ENCODE measurements at places on chromosomes 2 and 18.

DNA sequence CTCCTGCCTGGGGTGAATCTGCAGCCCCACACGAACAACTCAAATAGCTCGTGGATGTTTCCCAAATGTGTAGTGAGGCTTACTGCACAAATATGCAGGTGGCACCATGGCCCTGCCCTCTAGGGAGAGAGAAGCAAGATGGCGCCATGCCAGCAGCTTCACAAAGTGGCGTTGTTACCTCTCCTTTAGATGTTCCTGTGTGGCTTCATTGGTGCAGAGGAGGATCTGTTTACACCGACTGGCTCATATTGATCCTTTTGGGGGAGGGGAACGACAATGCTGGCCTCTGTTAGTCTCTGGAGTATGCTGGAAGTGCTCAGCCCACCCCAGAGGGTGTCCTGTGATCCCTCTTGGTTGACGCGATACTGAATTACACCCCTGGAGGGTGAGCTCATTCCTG lies 99.5 kb upstream of the GATA6 start:
- no peak for DNase-seq

DNA sequence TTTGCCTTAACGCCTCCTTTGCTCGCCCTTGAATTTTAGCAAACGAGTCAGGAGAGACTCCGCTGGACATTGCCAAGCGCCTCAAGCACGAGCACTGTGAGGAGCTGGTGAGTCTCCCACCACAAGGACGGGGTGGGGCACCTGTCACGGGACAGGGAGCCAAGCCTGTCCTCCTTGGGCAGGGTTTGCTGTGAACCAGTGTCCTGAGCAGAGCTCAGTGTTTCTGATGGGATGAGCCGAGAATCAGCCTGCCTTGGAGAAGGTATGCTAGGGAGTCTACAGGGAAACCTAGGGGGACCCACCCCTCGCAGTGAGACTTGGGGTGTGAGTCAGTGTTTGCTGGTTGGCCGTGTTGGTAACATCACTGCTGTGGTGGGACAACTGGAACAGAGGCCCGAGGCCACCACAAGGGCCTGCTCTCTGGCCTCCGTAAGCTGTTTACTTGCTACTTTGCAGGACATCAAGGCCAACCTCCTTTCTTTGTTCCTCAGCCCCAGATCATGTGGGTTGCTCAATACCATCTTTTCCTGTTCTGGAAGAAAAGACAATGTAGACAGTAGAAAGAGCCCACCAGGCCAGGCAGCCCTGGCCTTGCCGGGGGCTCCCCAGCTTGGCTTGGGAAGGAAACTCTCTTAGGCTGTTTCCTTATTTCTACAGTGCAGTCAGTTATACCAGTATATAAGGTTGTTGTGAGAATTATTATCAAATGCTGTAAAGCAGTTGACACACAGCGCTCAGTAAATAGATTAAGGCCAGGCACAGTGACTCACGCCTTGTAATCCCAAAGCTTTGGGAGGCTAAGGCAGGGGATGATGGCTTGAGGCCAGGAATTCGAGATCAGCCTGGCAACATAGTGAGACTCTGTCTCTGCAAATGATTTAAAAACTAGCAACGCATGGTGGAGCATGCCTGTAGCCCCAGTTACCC lies 42.4 kb downstream of the ITGB1BP1 start:
- no peak for DNase-seq

GRCh38 chr18:70462078-70462439 lies 173.2 kb downstream of the SOCS6 start:
- DNase-seq: no peak

- no peak for DNase-seq
These were observed 32.4 kb downstream of the ID2 start for GRCh38 chr2:8714283-8714682.

GRCh38 chr2:22198381-22199283 lies 1074.9 kb downstream of the TDRD15 start:
- no peak for DNase-seq

- no peak for DNase-seq
These were observed 288.8 kb upstream of the CELF4 start for GRCh38 chr18:37854396-37854795.

DNA sequence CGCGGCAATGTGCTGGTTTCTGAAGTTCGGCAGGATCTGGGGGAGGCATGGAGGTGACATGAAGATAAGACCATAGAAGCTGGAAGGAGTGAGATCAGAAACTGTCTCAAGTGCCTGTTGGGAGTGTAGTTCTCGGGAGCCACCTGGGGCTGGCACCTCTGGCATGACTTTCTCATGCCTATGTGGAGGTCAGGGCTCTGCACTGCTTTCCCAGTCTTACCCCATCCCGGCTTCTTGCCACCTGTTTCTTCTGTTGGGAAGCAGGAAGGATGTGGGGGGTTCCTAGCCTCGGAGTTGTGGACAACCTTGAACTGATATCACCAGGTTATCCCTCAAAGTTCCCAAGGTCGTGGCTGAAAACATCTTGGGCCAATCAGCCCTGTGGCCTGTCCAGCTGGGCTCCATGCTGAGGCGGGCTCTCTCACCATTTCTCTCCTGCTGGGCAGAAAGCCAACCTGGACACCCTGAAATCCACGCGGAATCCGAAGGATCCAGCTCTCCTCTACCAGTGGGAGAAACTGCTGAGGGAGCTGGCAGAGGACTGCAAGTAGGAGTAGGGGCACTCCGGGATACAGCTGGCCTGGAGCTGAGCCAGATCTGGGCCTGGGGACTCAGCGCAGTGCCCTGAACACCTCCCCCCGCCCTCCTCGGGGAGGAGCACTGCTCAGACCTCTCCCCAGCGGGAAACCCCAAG lies 42.5 kb downstream of the FER1L5 start:
- DNase-seq: no peak

- DNase-seq: no peak
These were observed 1.4 kb upstream of the MBP start for GRCh38 chr18:77133835-77134496.

GRCh38 chr2:97911206-97911921 lies 84.4 kb downstream of the TMEM131 start:
- no peak for DNase-seq

DNA sequence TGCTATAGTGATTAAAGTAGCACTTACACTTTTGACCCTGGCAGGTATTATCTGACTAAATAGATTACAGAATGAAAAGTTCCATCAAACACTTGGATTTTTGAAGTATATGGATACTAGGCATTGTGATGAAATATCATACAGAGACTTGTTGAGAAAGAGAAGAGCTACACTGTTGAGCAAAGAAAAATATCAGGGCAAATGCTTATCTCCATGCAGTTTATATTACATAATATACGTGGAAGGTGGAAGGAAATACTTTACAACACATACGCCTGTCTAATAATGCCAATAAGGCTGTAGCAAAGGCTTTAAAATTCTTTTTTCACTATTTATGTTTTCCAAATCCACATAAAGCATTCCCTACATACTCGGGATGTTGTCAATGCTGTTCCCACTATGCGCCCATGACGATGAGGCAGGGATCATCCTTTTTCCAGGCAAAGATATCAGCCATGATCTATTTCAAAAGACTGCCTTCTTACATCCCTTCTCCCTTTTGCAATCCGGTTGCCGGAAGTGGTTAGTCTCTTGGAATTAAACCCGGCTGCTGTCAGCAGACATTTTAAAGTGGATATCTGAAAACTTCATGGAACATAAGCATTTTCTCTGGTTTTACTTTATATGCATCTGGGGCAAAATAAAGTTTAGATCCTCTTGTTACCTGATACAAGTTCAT lies 92.6 kb upstream of the ITGA4 start:
- no peak for DNase-seq

DNA sequence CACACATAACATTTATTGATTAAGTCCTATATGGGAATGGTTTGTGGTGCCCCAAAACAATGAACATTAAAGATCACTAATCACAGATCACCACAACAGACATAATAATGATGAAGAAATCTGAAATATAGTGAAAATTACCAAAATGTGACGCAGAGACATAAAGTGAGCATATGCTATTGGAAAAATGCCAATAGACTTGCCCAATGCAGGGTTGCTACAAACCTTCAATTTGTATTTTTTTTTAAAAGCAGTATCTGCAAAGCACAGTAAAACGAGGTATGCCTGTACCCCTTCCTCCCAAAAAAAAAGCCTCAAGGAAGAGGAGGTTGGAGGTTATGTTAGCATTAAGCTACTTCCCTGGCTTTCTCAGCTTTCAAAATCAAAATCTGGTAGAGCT lies 131.1 kb downstream of the RBMS1 start:
- DNase-seq: no peak

DNA sequence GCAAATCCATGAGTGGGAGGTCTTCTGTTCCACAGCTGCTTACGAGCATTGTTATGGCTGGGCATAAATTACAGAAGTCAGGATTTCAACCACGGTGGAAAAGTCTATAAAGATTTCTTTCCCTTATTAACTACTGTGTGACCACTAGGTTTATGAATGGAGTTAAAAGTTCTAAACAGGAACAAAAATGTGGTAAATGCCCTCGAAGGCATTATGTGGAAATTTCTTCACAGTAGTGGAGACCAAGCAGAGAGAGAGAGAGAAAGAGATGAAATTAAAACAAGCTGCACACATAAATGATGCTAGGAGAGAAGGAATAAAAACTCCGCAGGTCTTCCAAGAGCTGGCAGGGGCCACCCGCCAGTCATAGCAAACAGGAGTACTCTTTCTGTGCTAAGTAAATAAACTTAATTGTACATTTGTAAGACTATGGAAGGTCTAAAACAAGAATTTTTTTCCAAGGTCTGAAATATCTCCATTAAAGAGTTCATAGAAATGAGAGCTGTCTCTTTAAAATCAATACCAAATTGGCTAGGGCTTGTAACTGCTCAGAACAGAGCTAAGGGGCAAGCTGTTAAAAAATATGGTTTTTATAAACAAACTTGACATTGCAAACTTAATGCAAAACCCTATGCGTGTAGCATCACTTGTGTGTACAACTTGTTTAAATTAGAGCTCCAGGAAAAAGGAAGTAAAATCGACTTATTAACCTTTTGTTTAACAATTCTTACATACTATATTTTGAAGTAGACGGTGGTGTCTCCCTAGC lies 438.2 kb downstream of the MEIS1 start:
- no peak for DNase-seq

DNA sequence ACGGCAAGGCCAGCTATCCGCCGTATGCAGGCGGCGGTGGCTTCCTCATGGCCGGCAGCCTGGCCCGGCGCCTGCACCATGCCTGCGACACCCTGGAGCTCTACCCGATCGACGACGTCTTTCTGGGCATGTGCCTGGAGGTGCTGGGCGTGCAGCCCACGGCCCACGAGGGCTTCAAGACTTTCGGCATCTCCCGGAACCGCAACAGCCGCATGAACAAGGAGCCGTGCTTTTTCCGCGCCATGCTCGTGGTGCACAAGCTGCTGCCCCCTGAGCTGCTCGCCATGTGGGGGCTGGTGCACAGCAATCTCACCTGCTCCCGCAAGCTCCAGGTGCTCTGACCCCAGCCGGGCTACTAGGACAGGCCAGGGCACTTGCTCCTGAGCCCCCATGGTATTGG lies 3.1 kb downstream of the B3GNT7 start:
- no peak for DNase-seq

GRCh38 chr2:43302961-43303494 lies 76.6 kb upstream of the ZFP36L2 start:
- DNase-seq: no peak

DNA sequence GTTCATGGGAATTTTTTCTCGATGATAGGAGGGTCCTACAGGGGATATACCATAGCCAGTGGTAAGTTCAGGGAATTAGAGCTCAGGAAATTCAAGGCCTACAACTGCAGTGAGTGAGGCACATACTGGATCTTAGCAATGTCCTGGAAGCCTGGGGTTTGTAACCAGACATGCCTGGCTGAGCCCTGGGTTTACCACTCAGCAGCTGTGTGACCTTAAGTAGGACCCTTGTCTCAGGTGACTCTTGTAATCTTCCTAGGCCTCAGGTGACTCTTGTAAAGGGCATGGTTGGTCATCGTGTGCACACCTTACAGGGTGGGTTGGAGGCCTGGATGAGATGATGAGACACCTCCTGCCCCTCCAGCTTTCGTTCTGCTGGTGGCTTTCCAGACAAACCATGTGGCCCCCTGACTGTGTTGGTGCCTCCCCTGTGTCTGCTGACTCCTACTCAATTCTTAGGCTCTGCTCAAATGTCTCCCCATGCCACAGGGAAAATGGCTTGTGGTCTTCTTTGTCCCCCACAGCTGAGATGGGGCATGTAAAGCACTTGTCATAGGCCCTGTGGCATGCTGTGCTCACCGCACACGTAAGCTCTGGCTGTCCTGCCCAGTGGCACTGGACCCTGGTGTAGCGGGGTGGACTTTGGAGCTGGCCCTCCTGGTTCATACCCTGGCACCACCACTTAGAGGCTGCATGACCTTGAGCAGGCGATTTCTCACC lies 94.1 kb downstream of the FHOD3 start:
- DNase-seq: no peak

Data from nephron progenitor cell (in vitro differentiated cells).